ENCODE measurements at places on chromosomes 5 and 9. TPM values are rescaled to one million over a fixed set of nuclear protein-coding genes. Genes with fewer than 3 reads are reported as not detected.

TRPM6 gene
- total RNA-seq = not detected

ACTBL2 gene
- not detected for total RNA-seq

PFN3 gene
- not detected for total RNA-seq

SLC4A9 gene
- 0.78 TPM for total RNA-seq

SURF2 gene
- total RNA-seq = 10.2 TPM

CTNND2 gene
- not detected for total RNA-seq

NUDT2 gene
- 33.3 TPM for total RNA-seq

GOLPH3 gene
- total RNA-seq = 86.8 TPM

AUH gene
- total RNA-seq = 39.3 TPM

SETD9 gene
- total RNA-seq = 4.9 TPM

IL9 gene
- not detected for total RNA-seq

GRM6 gene
- total RNA-seq = not detected

PCDHGB1 gene
- not detected for total RNA-seq

CCL19 gene
- not detected for total RNA-seq

FREM1 gene
- not detected for total RNA-seq

TESK1 gene
- total RNA-seq = 31.7 TPM

LHX3 gene
- not detected for total RNA-seq

CD180 gene
- 0.88 TPM for total RNA-seq

All from activated CD4-positive, alpha-beta memory T cell treated with anti-CD3 and anti-CD28 coated beads, Interleukin-2, amount 10 ng/mL, durations not matched to agents 7 days and 5 days (primary cell).